Brain pericyte (primary cell): ENCODE measurements at places on chromosomes 16 and 17.

- no peak for DNase-seq
These were observed 64.3 kb downstream of the KLHDC4 start for GRCh38 chr16:87701505-87701921.

GRCh38 chr17:3885970-3886369 lies 6.9 kb downstream of the CAMKK1 start:
- DNase-seq, result peak; percentile 64

DNA sequence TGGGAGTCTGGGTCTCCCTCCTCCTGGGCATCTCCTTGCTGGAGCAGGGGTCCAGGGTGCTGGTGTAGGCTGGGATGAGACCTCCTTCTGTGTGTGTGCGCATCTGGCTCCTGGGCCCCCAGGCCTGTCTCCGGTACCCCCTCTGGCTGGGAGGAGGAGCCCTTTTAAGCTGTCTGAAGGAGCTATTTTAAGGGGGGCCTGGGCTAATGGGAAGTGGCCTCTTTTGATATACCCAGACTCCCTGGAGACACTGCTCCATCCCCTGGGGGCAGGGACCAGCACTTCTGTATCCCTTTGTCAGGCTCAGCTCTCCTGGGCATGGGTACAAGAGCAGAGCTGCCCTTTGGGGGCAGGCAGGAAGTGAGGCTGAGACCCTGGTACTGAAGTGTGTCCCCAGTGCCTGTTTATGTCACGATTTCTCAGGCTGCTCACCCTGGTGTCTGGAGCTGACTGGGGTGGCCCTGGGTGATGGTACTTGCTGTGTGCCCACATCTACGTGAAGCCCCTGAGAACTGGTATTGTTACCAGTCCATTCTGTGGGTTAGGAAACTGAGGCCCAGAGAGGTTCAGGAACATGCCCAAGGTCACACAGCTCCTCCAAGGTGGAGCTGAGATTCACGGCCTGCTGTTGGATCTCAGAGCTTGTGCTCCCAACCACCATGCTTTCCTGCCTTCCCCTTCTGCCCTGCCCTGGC lies 6.5 kb downstream of the ADCY7 start:
- no peak for DNase-seq

- DNase-seq, result no peak
These were observed 5.8 kb upstream of the CPNE7 start for GRCh38 chr16:89569506-89570341.

GRCh38 chr17:48952904-48953303 lies 8.3 kb upstream of the SNF8 start:
- DNase-seq, result no peak

DNA sequence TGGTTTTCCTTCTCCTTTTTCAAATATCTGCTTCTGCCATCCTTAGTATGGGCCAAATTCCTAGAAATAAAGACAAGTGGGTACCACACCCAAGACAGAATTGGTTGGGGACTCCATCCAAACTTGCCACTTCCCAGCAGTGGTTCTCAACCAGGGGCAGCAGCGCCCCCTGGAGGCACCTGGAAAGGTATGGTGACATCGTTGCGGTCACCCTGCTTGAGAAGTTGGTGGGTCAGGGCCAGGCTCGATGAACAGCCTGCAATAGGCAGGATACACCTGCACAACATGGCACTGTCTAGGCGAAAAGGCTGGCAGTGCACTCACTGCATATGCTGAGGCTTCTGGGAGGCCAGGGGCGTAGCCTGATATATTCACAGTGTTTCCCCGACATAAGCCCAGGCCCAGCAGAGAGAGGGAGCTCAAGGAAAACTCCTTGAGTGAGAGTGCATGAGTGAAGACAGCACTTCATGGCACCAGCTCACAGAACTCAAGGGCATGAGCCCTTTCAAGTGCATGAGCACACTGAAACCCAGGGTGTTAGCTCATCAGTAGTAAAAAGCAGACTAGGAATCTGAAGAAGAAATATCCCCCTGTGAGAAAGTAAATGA lies 57.7 kb downstream of the CMC2 start:
- DNase-seq, result no peak

GRCh38 chr17:28045304-28045703 lies 2.8 kb downstream of the NLK start:
- DNase-seq, result no peak

- no peak for DNase-seq
These were observed 15.2 kb upstream of the RPL13 start for GRCh38 chr16:89545044-89545830.

DNA sequence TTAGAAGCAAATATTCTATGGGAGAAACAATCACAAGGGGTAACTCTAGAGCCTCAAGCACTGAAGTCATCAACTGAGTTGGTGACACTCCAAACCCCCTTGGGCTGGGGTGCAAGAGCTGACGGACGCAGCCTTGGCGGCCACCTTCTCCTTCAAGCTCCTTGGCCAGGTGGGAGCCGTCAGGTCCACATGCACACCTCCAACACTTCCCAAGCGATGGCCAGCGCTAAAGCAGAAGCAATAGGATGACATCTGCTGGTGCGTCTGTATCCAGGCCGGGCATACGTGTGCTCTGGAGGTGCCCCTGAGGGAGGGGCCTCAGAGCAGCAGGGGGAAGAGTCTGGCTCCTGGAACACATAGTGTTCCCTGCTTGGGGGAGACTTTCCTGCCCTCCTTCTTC lies 12.2 kb upstream of the FOXJ1 start:
- DNase-seq, result no peak

DNA sequence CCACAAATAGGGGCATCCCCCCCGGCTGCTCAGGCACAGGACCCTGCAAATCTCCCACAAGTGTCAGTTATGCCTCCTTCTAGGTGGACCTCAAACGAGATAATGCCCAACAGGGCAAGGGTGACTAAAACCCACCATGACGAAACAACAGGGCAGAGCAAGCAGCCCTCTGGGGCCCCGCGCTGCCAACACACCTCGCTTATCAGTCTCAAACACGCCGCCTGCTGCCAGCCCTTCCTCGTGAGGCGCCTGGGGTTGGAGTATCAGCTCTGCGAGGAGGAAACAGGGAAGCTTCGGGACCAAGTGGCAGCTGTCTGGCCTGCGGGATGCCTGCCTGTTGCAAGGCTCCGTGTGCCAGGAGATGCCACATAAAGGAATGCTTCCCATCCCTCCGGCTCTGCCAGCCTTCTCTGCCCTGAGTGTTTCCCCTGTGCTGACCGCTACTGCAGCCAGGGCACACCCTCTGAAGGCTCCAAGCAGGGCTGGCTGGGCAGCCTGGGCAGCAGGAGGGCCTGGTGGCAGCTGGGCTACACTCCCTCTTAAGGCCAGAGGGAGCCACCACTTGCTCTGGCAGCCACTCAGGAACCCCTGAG lies 2.5 kb downstream of the SMIM5 start:
- no peak for DNase-seq

DNA sequence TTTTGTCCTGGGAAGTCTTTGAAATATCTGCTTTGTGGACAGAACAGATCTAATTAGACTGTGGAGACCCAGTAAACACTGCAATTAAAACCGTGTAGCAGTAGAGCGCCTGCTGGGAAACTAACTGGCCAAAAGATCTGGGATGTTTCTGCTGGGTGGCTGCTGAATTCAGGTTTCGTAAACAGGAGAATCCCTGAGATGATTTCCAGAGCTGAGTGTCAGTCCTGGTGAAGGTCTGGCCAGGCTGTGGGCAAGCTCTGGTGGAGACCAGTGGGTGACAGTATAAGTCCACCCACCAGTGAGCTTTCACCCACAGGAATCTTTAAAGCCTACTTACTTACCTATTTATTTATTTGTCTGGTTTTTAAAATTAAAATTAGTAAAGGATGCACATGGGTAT lies 257.2 kb downstream of the IRF8 start:
- DNase-seq, result no peak

DNA sequence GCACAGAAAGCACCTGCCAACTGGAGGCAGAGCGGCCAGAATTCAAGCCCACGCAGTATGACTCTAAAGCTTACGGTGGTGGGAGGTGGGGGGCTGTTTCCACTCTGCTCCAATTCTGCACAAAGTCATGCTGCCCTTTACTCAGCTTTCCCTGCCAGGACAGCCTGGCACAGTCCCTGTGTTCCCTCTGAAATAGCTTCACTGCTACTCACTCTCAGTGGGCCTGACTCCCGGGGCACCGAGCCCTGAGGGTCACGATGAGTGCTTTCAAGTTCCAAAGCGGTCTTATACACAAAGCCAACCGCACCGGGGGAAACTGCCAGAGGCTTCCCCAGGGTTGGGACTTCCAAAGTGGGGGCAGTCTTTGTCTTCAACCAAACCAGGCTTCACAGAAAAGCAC lies 306.1 kb upstream of the XYLT1 start:
- no peak for DNase-seq

DNA sequence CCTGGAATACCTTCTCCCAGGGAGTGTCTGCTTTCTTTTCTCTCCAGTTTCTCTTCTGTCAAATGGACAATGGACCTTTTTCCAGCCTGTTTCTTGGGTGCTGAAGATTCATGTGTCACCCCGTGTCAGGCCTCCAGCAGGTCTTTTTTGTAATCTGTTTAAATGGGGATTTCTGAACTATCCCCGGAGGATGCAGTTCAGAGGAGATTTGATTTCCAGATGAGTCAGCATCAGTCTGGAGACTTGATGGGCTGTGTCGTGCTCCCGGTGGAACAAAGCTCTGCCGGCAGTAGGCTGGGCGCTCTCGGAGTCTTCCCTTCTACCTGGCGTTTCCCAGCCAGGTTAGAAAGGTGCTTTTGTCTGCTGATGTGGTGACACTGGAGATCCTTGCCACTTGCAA lies 440.6 kb downstream of the HS3ST3B1 start:
- DNase-seq, result no peak

- DNase-seq, result no peak
These were observed 80.1 kb downstream of the DNAH3 start for GRCh38 chr16:21070564-21070963.

GRCh38 chr17:37392024-37392590 lies 14.5 kb downstream of the ACACA start:
- no peak for DNase-seq

GRCh38 chr16:27315333-27316037 lies 1.7 kb downstream of the IL4R start:
- no peak for DNase-seq

DNA sequence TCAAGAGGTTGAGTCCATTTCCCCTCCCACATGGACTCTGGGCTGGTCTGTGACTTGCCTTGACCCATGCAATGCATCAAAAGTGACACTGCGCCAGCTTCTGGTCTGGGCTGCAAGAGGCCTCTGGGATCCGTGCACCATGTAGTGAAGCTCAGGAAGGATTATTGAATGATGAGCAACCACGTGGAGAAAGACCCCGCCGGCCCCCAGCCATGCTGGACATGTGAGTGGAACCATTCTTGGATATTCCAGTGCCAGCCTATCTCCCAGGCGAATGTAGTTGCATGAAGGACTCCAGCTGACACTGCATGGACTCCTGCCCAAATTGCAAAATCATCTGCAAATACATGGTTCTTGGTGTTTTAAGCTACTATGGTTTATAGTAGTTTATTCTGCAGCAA lies 7.6 kb upstream of the ALOX15B start:
- DNase-seq, result no peak

GRCh38 chr16:69820926-69821541 lies 58.9 kb downstream of the WWP2 start:
- DNase-seq, result no peak

GRCh38 chr16:2814551-2815298 lies 2.3 kb upstream of the PRSS21 start:
- no peak for DNase-seq

GRCh38 chr17:58189436-58190146 lies 2.9 kb upstream of the EPX start:
- no peak for DNase-seq

- DNase-seq, result peak; percentile 51
These were observed 1.7 kb downstream of the ATP2A1 start for GRCh38 chr16:28879841-28880588.

- DNase-seq, result no peak
These were observed 861 bp downstream of the RAB11FIP3 start for GRCh38 chr16:426115-426905.

DNA sequence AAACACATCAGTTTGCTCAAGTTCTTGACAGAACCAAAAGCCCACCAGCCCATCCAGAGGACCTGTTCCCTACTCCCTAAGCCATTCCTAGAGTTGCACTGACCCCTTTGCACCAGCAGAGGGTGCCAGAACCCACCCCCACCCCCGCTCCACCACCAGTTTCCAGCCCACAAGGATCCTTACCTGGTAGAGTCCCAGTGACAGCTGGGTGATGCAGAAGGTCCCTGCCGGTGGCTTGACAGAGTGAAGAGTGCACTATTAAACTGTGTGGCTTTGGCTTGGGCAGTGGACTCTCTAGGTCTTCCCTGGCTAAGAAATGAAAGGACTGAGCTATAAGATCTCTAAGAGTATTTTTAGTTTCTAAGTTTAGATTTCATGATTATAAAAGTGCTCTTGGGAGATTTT lies 73.3 kb upstream of the MTMR4 start:
- DNase-seq, result no peak

DNA sequence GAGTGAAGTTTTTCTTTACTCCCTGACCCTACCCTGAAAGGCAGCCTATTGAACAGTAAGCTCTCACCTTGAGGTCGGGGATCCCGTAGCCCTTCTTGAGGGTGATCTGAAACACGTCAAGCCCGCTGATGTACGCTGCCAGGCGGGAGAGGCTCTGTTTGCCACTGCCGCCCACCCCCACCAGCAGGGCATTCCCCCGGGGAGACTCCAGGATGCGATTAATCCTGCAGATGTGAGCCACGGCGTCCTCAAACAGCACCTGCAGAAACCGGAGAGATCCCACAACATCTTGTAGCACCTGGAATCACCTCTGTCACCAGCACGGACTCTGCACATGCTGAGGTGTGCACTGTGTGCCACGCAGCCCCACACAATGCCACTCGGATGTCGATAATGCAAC lies 96.8 kb downstream of the PGS1 start:
- DNase-seq, result no peak

- no peak for DNase-seq
These were observed 77.3 kb downstream of the USP22 start for GRCh38 chr17:20965492-20965891.

GRCh38 chr17:50183421-50183994 lies 17.7 kb downstream of the SGCA start:
- DNase-seq, result no peak

DNA sequence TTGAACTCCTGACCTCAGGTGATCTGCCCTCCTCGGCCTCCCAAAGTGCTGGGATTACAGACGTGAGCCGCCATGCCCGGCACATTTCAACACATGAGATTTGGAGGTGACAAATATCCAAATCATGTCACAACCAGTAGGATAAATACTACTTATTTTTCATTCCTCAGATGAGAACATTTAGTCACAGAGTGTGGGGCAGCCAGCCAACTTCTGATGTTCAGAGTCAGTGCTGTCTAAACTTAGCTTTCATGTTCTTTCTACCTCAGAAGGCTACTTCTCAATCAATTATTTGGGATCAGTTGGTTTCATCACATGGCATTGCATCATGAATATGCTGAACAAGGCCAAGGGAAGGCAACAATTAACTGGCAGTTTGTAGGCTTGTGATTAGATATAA lies 134.5 kb downstream of the CDH13 start:
- DNase-seq, result no peak
